ENCODE measurements at places on chromosomes 1 and 21.

GRCh38 chr1:42962641-42963377 is 4.1 kb upstream of the SLC2A1 start:
- no peak for DNase-seq

- DNase-seq, result peak; percentile 88
Observed at GRCh38 chr1:27011058-27011764, 1.4 kb downstream of the TENT5B start.

- DNase-seq, result no peak
Observed at GRCh38 chr1:100775483-100775882, 55.9 kb downstream of the VCAM1 start.

DNA sequence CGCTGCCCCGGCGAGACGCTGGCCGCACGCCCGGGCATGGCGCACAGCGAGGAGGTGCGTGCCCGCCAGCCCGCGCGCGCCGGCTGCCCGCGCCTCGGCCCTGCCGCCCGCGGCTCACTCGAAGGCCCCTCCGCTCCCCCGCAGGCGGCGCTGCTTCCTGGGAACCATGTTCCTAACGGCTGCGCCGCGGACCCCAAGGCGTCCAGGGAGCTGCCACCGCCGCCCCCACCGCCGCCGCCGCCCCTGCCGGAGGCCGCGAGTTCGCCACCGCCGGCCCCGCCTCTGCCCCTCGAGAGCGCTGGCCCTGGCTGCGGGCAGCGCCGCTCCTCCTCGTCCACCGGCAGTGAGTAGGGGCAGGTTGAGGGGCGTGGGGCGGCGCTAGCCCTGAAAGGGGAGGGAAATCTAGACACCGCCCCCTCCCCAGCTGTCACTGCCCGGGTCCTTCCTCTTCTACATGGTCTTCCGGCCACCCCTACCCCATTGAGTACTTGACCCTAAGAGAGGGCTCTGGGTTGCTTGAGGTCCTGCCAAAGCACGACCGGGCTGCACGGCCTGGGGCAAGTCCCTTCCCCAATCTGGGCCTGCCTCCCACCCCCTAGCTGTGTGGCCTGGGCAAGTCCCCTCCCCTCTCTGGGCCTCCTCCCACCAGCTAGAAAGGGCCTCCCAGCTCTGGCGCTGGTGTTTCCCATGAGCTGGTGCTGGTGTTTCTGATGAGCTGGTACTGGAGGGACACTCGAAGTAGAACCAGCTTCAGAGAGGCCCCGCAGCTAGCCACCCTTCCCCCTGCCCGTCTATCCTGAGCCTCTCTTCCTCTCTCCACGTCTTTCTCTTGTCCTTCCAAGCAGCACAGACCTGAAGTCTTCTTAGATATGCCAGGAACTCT is 17.0 kb downstream of the TNFRSF25 start:
- no peak for DNase-seq

DNA sequence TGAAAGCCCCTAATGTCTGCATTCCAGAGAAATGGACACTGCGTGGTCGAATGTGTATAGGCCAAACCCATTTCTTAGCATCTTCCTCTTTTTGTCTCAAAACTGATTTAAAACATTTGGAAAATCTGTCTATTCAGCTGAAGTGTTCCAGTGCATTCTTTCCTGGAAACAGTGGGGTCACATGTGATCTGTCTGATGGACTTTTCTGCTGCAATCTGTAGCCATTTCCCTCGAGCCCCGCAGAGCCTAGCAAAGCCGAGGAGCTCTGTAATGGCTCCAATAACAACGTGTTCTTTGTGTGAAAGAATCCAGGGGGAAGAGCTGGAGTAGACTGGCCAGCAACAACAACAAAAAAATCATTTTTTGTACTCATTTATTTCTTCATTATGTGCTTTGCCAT is 329.3 kb downstream of the BARHL2 start:
- no peak for DNase-seq

GRCh38 chr1:111471012-111471411 is 2.8 kb upstream of the C1orf162 start:
- no peak for DNase-seq

GRCh38 chr1:163664671-163665335 is 343.0 kb downstream of the NUF2 start:
- DNase-seq, result no peak

GRCh38 chr21:29175408-29176134 is 45.1 kb downstream of the MAP3K7CL start:
- DNase-seq, result peak; percentile 92

GRCh38 chr21:24339406-24339805 is 1267.9 kb downstream of the MRPL39 start:
- no peak for DNase-seq

GRCh38 chr1:72431810-72432209 is 149.5 kb upstream of the NEGR1 start:
- DNase-seq, result no peak

DNA sequence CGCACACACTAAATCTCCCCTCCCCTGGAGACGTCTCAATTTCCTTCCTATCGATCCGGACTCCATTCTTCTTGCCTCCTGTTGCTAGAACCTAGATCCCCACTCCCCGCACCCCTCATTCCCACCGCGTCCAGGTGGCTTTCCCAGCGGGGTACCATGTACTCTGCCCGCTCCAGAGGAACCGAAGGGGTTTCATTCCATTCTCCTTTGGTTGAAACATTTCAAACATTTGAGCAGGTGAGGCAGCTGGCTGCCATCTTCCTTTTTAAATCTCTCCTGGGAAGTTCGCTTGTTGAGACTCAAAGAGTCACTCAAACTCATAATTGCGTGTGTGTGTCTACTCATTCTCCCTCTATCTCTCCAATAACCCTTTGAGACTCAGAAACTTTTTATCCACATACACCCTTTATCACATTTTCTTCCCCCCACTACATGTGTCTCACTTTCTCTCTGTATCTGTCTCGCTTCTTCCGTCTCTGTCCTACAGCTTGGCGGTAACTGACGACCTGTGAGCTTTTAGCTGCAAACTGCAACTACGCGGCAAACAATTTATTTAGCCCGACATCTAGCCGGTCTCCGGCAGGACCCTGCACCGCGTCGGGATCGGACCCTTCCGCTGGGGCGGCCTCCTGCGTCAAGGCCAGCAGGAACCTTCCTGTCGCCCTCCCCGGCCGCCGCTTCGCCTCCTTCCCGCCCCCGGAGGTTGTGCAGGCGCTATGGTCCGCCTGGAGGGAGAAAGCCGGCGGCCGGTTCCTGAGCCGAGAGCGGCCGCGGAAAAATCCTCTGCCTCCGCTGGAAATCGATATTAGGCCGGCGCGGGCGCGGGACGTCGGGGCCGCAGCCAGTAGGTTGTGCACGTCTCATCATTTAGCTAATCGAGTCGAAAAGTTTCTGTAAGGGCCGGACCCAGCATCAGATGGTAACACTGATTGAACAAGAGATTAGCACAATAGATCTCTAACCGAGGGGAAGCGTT is 3.0 kb upstream of the FOXD3 start:
- DNase-seq, result no peak

DNA sequence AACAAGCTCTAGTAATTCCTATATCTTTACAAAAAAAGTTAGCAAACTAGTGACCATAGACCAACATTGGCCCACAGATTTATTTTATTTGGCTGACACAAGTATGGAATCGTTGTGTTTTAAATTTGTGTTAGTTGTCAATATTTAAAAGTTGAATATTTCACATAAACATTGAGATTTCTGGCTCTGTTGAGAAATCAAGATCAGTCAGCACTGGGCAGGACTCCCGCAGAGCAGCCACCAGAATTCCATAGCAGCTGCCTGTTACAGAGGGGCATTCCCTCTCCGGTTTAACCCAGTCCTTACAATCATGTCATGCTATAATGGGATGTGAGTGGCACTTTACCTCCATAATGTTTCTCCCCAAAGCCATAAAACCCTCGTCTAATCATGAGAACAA is 79.2 kb upstream of the NRIP1 start:
- DNase-seq, result no peak

- DNase-seq, result no peak
Observed at GRCh38 chr1:182259968-182260367, 131.6 kb downstream of the GLUL start.

- DNase-seq, result no peak
Observed at GRCh38 chr1:109974191-109974590, 10.4 kb upstream of the AHCYL1 start.

GRCh38 chr21:43959231-43960116 is 52.6 kb upstream of the TRAPPC10 start:
- no peak for DNase-seq

DNA sequence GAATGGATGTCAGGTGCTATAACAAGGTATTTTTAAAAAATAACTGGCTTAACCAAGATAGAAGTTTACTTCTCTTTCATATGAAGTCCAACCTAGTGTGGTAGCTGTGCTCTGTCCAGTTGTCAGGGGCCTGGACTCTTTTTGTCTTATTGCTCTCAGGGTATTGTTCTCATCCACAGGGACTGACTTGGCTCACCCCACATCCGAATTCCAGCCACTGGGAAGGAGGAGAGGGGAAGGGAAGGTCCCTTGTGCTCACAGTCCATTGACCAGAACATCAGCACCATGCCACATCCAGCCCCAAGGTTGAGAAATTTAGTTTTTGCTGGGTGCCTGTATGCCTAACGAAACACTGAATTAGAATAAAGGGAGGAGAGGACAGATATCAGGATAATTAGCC is 8.7 kb downstream of the EEIG2 start:
- DNase-seq, result no peak

GRCh38 chr1:192844360-192844759 is 35.5 kb downstream of the RGS2 start:
- DNase-seq, result no peak

DNA sequence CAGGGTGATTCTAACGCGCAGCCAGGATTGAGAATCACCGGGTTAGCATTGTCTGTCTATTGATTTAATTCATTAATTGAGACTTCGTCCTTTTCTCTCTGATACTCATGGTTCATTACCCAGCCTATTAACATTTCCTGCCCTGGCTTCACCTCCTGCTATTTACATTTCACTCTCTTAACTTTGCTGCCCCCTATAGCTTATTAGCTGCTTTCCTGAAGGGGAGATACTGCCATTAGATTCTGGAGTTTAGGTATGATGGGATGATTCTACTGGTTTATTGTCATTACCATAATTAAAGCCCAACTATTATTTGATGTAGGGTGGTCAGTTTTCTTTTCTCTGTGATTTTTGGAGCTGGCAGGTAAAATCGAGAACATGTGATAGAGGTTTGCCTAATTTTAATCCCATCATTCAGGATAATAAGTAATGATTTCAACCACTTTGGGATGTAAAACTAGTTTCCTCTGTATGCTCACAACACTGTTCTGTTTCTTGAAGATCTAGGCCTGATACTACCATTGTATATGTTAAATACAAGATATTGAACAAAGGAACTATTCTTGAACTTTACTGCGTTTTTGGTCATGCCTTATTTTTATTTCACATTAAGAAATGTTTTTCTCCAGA is 6.4 kb downstream of the PPP2R5A start:
- peak; percentile 63 for DNase-seq

DNA sequence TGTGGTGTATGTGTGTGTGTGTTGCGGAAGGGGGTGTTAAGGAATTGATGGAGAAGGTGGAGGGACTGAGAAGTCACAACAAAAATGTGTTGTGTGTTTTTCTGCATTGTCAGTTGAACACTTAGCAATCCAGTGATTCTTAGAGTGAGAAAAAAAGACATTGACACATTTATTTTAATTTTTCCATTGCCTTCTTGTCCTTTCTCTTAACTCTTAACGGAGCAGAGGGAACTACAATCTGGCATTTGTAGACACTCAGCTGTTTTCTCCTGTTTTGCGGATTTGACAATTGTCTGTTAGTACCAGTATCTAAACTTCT is 725 bp downstream of the C1orf53 start:
- no peak for DNase-seq

DNA sequence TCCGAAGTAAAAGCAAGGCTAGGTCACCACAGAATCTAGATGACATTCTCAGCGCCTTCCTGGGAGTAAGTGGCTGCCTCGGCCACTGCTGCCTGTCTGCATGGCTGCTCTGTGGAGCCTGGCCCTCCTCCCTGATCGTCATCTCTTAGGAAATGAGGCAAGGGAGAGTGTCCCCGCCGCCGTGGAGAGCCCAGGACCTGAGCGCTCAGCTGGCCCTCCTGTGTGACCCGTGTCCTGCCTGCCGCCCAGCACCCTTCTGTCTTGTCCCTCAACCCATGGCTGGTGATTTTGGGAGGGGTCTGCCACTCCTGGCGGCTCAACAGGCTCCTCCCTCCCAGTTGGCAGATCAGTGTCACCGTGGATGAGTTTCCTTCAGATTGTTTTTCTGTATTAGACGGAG is 156.4 kb upstream of the COL6A1 start:
- DNase-seq, result no peak

DNA sequence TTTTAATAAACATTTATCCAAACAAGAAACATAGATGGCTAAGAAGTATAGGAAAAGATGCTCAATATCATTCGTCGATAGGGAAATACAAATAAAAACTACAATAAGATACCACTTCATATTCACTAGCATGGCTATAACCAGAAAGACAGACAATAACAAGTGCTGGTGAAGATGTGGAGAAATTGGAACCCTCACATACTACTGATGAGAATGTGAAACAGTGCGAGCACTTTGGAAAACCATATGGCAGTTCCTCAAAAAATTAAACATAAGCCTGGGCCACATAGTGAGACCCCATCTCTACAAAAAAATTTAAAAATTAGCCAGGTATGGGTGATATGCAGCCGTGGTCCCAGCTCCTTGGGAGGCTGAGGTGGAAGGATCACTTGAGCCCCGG is 9.1 kb upstream of the TMEM54 start:
- no peak for DNase-seq

GRCh38 chr1:42743317-42744147 is 3.5 kb upstream of the CLDN19 start:
- no peak for DNase-seq

GRCh38 chr1:209869291-209870149 is 41.7 kb downstream of the UTP25 start:
- no peak for DNase-seq

DNA sequence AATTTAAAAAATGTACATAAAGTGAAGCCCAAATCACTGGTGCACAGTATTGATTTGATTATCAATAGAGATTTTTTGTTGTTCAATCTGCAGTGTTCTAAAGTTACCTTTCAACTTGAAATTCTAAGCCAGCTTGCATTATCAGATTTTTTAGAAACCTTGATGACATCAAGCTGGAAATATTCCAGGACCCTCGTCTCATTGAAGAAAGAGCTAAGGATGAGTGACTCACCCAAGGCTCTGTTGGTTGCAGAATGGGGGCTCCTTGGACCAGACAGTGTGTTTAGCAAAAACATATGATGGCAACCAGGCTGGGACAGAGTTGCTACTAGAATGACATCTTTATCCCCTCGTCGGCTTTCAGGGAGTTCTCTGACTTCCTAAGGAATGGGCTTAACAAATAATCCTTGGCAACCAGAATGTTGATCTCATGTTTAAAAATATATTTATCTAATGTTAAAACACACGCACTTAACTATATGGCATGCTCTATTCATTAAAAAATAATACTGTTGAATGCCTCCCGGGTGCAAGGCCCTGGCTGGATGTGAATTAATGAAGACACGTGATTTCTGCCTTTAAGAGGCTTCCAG is 79.7 kb downstream of the RUNX3 start:
- peak; percentile 74 for DNase-seq

DNA sequence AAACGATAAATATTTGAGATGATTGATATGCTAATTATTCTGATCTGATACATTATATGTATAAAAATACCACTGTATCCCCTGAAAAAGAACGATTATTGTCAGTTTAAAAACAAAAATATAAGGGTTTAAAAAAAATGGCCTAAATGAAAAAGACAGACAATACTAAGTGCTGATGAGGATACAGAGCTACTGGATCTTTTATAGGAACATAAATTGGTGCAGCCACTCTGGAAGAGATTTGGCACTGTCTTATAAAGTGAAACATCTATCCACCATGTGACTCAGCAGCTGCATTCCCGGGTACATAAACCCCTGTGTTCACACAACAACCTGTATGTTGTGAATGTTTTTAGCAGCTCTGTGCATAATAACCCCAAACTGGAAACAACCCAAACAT is 44.2 kb downstream of the KAZN start:
- DNase-seq, result no peak

- DNase-seq, result no peak
Observed at GRCh38 chr1:1085171-1085841, 11.2 kb upstream of the RNF223 start.
